Sigmoid colon (tissue), 7 donors: ENCODE measurements at places on chromosomes 6 and 20. TPM values are rescaled to one million over a fixed set of nuclear protein-coding genes. Genes with fewer than 3 reads are reported as not detected.

KCNK16 gene
- total RNA-seq, result not detected

DCDC2 gene
- total RNA-seq, result not detected

CST7 gene
- 0.66 TPM for total RNA-seq

PRND gene
- 5.8 TPM for total RNA-seq

TRERF1 gene
- total RNA-seq, result 4.6 TPM

CHRNA4 gene
- not detected for total RNA-seq

EBF4 gene
- total RNA-seq, result 37.5 TPM

CFAP61 gene
- 2.0 TPM for total RNA-seq

PTCRA gene
- not detected for total RNA-seq

DNA sequence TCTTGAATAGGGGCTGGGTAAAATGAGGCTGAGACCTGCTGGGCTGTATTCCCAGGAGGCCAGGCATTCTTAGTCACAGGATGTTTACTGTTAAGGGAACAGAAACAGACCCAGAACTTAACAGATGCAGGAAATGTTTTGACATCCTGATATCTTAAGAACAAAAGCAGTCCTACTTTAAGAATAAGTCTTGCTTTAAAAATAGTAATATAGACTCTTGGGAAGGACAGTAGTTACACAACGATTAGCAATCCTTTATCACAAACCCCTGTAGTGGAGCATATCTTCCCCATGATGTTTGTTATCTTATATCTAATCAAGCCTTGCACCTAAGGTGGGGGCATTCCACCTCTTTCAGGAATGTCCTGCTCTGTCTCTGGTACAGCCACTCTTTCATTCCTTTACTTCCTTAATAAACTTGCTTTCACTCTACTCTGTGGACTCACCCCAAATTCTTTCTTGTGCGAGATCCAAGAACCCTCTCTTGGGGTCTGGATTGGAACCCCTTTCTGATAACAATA is 493.7 kb upstream of the SULF2 start:
- DNase-seq, result no peak

DNA sequence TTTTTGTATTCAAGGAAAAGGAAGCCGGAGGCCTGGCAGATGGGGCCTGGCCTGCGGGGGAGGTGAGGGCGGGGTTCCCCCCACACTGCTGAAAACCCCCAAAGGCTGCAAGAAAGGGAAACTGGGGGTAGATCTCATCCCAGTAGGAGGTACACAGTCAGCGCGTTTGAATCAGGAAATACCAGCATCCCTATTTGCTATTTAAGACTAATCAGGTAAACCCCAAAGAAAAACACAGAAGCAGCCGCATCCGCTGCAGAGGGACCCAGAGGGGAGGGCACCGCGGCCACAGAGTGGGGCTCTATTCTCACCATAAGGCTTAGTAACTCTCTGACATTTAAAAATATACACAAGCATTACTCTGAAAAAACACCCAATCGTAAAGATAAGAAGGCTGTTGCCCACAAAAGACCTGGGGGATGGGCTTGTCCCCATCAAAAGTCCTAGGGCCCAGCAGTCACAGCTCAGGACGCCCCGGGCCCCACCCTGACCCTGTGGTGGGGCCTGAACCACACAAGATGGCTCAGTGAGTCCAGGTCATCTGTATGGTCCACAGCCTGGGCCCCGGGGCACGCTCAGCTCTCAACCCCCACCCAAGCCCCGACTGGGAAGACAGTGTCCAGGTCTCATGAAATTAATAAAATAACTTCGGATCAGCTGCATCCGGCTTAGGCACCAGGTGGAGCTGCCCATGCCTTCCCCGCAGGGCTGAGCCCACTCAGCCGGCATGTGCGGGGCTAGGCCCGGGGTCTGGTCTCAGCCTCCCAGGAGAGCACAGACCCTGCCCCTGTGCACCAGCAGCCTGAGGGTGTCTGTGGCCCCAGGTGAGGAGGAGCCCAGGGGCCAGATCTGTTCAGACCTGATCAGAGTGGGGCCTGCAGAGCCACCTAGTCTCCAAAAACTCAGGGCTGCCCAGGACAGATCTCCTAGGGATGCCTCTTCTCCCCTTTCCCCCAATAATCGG is 31.0 kb downstream of the KCNQ2 start:
- no peak for DNase-seq

DNA sequence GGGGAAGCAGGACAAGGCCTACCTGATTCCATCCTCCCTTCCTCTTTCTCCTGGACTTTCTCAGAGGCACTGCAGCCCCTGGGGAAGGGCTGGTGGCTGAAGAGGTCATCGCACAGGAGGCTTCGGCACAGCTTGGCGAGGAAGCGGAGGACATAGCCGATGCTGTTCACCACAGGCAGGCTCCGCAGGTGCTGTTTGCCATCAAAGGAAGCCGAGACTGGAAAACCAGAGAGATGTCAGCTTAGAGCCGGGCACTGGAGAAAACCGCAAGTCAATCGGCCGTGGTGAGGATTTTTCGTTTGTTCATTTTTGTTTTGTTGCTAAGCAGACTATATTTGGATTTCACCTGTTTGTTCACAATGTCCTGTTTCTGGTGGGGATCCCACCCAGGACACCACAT is 79.2 kb downstream of the SCML4 start:
- DNase-seq, result no peak

DNA sequence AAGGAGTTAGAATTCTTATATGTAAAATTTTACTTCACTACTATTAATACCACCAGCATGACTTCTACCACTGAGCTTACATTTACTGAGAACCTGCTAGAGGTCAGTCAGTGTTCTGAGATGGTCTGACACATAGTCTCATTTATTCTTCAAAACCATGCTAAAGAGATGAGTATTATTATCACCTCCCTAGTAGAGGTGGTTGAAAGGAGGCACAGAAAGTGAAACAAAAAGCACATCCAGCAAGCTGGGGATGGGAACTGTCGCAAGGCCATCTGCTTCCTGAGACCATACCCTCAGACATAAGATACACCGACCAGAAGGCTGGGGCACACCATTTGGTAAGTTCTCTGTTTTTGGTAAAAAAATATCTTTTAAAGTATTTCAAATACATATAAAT is 137.7 kb downstream of the INSM1 start:
- no peak for DNase-seq

DNA sequence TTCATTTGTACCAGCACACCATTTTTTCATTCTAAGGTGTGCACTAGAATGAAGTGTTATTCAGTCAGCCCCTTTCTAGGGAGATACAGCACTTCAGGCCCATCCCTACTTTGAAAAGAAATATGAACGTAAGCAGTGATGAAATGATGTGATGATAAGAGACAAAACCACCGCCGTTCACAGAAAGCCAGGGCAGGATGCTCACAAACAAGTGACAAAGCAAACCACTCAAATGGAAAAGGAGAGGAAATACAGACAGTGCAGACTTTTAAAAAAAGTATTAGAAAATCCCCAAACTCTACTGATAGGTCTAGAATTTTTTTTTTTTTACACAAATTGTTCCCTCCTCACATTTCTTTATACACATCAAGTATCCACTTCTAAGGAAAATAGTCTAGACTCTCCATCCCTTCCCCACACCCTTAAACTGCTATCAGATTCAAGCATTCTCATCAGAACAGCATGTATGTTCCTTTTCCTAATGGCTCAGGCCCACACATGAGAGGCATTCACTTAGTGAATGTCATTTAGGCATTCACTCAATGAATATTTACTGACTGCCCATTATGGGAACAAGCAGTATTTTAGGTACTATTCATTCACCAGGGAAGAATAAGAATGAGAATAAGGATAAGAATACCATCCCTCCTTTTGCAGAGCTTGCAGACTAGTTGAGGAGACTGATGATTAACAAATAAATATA is 243.5 kb downstream of the GMPR start:
- no peak for DNase-seq

GRCh38 chr20:50980851-50981713 is 22.5 kb downstream of the MOCS3 start:
- no peak for DNase-seq

- no peak for DNase-seq
Observed at GRCh38 chr20:52799130-52799529, 173.0 kb upstream of the TSHZ2 start.

GRCh38 chr20:41507851-41508250 is 110.3 kb downstream of the CHD6 start:
- no peak for DNase-seq

GRCh38 chr6:8006208-8006607 is 58.0 kb downstream of the BLOC1S5 start:
- no peak for DNase-seq

- no peak for DNase-seq
Observed at GRCh38 chr6:150959166-150959565, 93.7 kb downstream of the MTHFD1L start.

- no peak for DNase-seq
Observed at GRCh38 chr20:37524859-37525708, 2.6 kb downstream of the BLCAP start.

- no peak for DNase-seq
Observed at GRCh38 chr20:62142252-62143080, 728 bp downstream of the PSMA7 start.

GRCh38 chr6:147699637-147700036 is 191.1 kb downstream of the SAMD5 start:
- no peak for DNase-seq

DNA sequence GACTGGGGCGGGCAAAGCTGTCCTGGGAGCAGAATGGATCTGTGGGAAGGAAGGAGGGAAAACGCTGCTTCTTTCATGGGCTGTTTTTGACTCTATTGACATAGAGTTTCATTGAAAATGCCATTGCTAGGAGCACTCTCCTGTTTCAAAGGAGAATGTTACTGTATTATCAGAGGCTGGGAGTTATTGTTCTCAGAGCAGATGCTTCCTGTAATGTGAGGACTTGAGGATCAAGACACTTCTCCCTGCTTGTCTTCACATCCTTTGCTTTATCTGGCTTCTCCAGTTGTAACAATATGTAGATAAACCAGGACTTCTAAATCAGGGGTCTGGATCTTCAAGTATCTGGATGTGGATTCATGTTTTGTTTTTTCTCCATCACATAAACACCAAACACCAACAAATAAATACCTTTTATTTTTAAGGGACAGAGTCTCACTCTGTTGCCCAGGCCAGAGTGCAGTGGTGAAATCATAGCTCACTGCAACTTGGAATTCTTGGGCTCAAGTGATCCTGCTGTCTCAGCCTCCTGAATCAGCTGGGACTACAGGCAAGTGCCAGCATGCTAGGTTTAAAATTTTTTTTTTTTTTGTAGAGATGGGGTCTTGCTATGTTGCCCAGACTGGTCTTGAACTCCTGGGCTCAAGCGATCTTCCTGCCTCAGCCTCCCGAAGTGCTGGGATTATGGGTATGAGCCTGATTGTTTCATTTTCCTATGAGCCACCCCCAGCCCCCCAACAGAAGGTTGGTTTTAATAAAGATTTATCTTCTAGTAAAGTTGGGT is 3.9 kb downstream of the CD109 start:
- DNase-seq, result no peak

GRCh38 chr6:40953486-40953885 is 85.5 kb downstream of the UNC5CL start:
- DNase-seq, result no peak

- DNase-seq, result no peak
Observed at GRCh38 chr6:160790028-160790792, 88.2 kb downstream of the PLG start.

GRCh38 chr6:30727920-30728553 is 7.9 kb downstream of the TUBB start:
- no peak for DNase-seq

DNA sequence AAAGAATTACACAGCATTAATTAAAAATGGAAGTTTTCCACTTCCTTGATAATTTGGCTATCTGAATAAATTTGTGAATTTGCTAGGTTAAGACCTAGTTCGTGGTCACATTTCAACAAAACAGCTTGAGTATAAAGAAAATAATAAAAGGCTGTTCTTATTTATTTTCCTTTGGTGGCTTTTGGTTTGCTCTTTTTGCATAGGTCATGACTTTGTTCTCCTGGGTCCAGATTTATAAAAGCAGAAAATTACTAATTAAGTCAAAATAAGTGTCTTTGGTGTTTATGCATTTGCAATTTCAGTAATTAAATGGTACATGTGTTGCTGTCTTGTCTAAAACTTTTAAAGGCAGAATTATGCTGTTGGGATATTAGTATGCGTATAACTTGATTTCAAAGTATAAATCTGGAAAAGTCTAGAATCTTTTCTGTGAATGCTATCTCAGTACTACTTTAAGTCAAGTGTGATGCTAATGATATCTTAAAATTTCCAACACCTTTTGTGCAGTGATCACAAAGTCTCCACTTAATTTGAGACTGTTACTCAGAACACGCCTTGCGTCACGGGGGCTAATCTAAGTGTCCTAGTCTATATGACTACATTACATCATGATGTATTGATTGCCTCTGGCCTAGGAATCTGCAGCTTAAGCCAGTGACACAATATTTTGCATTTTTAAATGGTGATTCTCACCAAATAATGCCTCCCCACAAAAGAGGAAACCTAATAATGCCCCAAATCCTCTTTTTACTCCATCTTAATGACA is 41.0 kb downstream of the GNAS start:
- DNase-seq, result no peak

GRCh38 chr6:119966484-119966883 is 616.9 kb upstream of the MAN1A1 start:
- DNase-seq, result no peak

- no peak for DNase-seq
Observed at GRCh38 chr20:8664778-8665177, 404.1 kb upstream of the PLCB4 start.

DNA sequence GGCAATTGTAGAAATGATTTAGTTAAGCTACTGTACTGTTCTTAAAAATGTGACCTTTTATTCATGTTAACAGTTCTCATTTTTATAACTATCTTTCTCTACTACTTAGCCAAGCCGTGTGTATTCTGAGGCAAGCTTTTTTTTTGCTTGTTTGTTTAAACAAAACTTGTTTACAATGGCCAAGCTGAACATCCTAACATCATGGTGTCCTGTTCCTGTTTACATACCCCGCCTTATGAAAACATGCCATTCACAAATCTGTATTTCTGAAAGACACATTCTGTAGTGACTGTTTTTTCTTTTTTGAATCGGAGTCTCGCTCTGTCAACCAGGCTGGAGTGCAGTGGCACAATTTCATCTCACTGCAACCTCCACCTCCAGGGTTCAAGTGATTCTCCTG is 140.9 kb downstream of the NCOA3 start:
- DNase-seq, result no peak

GRCh38 chr6:140586426-140587061 is 1212.1 kb upstream of the CITED2 start:
- no peak for DNase-seq

GRCh38 chr6:154236646-154237301 is 119.8 kb downstream of the IPCEF1 start:
- DNase-seq, result no peak
